Trophoblast cell (in vitro differentiated cells and primary cell): ENCODE measurements at places on chromosomes 2 and 18.

DNA sequence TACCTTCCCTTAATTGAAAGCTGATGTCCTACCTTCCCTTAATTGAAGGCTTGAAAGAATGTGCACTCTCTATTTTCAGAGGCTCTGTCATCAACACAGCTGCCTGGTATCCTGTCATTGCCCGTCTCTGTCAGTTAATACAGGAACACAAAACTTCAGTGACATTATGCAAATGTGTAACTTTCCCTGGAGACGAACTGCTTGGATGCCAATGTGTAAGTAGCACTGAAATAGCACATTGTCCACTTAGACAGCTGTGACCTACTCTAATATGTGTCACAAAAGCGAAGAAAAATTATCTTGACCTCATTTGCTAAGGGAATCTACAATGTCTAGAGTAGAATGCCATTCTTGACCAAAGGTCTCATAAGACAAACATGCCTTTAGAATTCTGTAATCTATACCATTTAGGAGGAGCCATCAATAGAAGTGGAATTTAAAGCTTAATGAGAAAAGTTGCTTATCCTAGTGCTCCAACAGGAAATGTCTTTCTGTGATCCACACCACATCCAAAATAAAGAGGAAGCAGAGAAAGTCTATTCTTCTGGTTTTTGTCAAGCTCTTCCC, 138.1 kb downstream of the BARD1 start:
- DNase-seq, result no peak

DNA sequence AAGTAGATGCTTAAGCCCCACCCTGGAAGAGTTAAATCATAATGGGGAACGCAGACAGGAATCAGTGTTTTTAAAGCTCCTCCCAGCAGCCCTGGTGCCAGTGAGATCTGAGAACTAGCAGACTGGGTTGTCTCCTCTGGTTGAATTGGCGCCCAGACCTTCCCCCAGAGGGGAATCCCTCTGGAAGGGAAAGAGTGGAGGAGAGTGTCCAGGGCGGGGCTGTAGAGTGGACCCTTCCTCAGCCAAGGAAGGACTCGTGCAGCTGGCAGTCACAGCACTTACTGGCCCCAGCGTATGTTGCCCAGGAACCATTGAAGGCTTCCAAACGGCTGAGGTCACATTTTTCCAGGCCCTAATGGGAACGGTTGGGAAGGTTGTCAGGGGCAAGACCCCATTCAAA, 62.5 kb downstream of the TGOLN2 start:
- no peak for DNase-seq

DNA sequence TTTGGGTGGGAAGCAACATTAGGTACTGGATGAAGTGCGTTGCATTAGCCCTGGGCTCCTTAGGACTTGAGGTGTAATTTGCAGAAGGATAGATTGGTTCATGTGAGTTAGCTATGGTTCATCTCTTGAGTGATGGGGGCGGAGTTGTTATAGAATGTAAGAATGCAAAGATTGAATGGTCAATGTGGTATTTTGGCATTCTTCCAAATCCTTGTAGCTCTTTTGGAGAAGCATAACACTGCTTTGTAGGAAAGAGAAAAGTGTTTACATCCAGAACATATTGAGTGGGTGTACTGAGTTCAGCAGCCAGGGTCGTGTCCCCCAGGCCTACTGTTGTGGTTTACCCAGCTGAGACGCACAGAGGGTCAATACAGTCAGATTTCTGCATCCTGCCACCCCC, 173.5 kb downstream of the FMNL2 start:
- DNase-seq, result peak; percentile 55

GRCh38 chr2:232636788-232637420, 3.5 kb downstream of the EFHD1 start:
- peak; percentile 55 for DNase-seq

DNA sequence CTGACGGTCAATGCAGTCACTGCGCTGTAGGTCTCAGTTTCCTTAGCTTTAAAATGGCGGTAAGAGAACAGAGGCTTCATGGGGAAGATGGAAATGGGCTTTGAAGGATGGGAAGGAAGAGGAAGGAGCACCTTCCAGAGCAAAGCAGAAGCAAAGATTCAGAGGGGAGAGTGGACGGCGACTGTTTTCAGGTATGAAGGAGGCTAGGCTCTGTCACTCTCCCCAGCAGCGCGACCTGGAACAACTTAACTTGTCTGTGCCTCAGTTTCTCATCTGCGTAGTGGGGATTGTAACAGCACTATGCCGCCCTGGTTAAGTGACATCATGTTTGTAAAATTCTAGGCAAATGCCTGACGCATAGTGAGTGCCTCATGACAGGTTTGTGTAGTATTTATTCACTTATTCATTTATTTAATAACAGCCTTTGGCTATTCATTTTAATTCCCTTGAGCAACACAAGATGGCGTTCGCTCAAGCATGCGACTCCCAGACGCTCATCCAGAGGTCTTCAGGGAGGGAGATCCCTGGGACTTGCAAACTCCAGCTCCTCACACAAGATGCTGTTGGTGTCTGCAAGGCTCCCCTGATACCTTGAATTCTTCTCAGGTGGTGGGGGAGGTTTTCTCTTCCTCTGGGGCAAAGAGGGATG, 336.3 kb downstream of the DYSF start:
- peak; percentile 15 for DNase-seq

- DNase-seq, result peak; percentile 98
These were observed 265.9 kb downstream of the CELF4 start for GRCh38 chr18:37299471-37300304.

- peak; percentile 53 for DNase-seq
These were observed 874 bp downstream of the NDUFAF7 start for GRCh38 chr2:37232131-37232933.

GRCh38 chr2:145841973-145842372, 1322.1 kb upstream of the ZEB2 start:
- DNase-seq, result no peak

GRCh38 chr18:48446582-48447225, 37.5 kb upstream of the ZBTB7C start:
- peak; percentile 80 for DNase-seq

- DNase-seq, result no peak
These were observed 9.5 kb downstream of the SEPTIN2 start for GRCh38 chr2:241325257-241325656.

- peak; percentile 38 for DNase-seq
These were observed 344.6 kb upstream of the CHAC2 start for GRCh38 chr2:53422979-53423378.

DNA sequence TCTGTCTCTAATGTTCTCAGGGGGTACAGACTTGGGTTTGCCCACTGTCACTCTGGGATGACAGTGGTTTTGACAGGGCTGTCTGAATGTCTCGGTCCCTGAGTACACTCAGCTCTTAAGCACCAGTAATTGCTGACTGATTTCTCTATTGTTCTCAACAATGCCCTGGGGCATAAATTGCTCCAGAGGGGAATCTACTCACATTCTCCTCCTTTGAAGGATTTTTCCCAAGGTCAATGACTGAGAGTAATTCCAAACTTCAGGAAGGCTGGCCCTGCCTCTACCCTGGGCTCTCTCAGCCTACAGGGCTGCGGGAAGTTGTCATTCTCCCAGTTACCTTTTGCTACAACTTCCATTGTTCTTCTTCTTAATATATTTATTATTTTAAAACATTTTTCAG, 36.5 kb downstream of the MC2R start:
- no peak for DNase-seq

DNA sequence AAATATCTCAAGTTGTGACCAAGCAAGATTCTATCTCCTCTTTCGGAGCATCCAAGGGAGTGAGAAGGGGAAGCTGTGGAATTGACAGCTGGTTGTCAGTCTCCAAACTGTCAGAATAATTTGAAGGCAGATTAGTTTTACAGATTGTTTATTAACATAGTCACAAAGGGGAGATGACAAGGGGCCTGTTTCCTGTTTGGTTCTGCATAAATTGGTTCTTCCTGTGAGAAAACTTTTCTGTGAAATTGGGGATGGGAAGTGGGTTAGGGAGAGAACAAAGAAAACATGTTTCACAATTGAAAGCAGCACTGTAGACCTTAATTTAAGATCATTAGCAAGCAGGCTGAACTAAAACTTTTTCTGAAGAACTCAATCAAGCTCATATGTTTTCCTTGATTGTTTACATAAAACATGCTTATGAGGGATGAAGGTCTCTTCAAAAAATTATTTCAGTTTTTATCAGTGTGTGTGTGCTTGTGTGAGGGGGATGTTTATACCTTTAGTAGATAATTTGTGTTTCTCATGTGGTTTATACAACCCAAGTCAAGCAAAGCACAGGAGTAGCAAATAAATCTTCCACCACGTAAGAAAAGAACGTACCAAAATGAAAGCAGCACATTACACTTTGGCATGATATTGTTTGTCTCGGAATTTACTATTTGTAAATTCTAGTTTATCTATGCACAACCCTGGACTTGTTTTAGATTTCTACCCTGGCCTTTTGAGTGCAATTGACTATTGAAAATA, 604.9 kb upstream of the CDH2 start:
- DNase-seq, result no peak

GRCh38 chr2:202278944-202279343, 13.4 kb downstream of the NOP58 start:
- DNase-seq, result peak; percentile 71

DNA sequence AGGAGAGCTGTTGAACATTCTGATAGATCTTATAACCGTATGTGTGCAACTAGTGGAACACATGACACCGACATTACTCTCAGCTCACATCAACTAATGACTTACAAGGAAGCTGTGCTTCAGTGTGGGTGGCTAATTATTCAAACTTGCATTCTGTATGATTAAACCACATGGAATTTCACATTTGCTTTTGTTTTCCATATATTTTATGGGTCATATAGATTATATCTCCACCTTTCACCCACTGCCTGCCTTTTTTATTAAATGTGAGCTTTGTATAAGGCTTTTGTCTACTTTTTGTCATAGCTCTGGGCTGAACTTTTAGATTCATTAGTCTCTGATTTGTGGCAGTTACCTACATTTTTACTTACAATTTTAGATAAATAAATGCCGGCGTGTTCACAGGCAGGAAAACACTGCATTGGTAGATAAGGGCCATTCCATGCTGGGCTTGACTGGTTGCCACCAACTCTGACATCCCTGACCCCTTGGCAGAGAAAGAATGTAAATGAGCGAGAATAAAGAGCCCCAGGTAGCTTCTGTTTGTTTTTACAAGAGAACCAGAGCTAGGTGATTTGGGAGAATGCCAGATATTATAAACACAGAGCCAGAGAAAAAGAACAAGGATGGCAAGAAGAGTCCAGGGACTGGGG, 35.7 kb downstream of the LYPD6 start:
- DNase-seq, result peak; percentile 54

DNA sequence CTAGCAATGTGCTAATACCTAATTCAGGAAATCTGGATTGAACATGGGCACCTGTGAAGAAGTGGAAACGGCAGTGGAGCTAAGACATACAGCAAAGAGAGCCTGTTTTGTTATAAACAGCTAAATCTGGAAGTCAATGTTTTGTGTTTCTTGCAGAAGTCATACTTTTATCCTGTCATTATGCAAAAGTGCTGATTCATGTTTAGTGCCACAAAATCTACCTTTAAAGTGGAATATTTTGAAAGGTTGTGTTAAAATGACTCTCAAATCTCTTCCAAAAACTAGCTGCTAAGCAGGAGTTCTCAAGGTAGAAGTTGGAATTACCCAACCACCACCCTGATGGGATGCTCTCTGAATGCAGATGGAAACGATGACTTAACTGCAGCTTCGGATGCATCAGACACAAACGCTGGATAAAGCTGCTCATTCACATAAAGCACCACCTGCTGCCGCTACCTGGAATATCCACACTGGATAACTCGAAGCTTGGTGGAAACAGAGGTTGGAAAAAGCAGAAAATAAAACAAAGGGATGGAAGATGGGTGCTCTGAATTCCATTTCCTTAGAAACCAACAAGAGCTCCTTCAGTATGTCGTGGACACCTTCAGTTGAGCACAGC, 132.6 kb upstream of the ZNF236 start:
- DNase-seq, result no peak

DNA sequence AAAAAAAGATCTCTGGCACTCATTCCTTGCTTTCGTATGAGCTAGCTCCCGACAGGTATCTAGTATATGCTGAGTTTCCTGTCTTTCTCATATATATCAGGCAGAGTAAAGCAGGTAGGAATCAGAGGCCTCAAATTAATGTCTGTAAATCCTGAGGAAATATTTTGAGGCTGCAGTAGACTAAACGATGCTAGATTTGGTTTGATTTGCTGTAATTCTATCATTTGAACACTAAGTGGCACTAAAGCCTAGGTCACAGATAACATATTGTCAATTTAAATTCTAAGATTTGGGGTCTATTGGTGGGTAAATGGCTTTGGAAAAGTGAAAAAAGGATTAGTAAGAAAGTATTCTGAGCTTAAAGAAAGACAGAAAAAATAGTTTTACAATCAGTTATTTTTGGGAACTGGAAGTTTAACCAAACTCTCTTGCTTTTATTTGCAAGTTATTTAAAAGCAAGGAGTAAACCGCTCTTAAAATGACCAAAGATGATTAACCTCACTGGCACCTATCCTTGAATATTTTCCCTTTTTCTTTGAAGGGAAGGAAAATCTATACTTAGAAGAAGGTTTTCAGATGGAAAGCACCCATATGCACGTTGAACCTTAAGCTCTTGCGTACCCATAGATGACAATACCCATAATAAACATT, 37.6 kb upstream of the SLC4A10 start:
- DNase-seq, result no peak

- no peak for DNase-seq
These were observed 36.1 kb downstream of the INSIG2 start for GRCh38 chr2:118124288-118124891.

GRCh38 chr2:201208563-201209252, 25.8 kb downstream of the CASP10 start:
- no peak for DNase-seq

DNA sequence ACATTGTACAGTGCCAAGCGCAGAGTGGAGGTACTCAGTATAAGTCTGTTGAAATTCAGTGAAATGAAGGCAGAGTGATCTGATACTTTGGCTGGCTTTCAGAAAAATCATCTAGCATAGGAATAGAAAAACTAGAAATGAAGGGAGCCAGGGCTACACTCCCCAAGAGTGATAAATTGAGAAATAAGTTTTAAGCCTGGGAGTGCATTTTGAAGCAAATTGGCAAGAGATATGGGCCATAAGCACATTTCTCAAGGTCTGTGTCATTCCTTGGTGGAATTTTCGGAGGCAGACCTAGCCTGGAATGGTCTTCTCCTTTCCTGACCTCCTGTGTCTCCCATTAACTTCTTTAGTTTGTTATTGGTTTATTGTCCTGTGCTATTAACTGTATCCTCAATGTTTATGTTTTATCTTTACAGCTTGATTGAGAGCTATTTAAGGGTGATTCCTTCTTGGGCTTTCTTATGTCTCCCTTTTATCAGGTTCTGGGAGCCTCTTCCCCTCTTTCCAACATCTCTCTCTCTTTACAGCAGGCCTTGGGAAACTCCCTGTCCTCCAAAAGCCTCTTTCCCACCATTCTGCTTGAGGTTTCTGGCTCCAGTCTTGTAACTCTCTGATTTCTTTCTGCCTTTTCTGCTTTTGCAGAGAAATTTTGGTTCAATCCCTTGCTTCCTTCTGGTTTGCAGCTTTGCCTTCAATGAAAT, 649.5 kb downstream of the SLC4A3 start:
- peak; percentile 78 for DNase-seq
